ENCODE measurements at places on chromosomes 16 and 17. TPM values are rescaled to one million over a fixed set of nuclear protein-coding genes. Genes with fewer than 3 reads are reported as not detected.

DNA sequence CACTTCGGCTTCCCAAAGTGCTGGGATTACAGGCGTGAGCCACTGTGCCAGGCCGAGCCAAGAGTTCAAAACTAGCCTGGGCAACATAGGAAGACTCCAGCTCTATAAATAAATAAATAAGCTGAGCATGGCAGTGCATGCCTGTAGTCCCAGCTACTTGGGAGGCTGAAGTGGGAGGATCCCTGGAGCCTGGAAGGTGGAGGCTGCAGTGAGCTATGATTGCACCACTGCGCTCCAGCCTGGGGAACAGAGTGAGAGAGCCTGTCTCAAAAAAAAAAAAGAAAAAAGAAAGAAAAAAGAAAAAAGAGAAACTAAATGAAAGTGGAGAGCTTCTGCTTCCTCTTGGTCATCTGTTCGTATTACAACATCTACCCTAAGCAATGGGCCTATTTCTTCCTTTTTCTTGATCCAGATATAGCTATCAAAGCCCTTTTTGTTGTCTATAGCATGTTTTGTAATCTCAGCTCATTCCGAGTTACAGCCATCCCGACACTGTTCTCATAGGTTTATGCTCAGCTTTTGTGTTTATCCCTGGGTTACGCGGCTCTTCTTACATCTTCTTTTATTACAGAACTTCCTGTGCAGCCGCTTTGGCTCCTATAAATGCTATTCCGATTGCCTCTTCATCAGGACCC is 14.1 kb upstream of the MAPK3 start:
- DNase-seq, result no peak

DNA sequence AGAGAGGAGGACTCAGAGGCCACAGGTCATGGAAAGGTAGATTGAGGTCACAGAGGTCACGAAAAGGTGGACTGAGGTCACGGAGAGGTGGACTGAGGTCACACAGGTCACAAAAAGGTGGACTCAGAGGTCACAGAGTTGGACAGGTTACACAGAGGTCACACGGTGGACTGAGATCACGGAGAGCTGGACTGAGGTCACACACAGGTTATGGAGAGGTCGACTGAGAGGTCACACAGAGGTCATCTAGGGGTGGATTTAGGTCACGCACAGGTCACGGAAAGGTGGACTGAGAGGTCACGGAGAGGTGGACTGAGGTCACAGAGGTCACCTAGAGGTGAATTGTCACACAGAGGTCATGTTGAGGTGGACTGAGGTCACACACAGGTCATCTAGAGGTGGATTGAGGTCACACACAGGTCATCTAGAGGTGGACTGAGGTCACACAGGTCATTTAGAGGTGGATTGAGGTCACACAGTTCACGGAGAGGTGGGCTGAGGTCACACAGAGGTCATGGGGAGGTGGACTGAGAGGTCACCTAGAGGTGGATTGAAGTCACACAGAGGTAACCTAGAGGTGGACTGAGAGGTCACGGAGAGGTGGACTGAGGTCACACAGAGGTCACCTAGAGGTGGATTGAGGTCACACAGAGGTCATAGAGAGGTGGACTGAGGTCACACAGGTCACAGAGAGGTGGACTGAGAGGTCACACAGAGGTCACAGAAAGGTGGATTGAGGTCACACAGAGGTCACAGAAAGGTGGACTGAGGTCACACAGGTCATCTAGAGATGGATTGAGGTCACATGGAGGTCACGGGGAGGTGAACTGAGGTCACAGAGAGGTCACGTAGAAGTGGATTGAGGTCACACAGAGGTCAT is 26.7 kb upstream of the JPT2 start:
- peak; percentile 9 for DNase-seq

- DNase-seq, result no peak
These were observed 54.8 kb upstream of the SEC14L1 start for GRCh38 chr17:77085926-77086432.

DNA sequence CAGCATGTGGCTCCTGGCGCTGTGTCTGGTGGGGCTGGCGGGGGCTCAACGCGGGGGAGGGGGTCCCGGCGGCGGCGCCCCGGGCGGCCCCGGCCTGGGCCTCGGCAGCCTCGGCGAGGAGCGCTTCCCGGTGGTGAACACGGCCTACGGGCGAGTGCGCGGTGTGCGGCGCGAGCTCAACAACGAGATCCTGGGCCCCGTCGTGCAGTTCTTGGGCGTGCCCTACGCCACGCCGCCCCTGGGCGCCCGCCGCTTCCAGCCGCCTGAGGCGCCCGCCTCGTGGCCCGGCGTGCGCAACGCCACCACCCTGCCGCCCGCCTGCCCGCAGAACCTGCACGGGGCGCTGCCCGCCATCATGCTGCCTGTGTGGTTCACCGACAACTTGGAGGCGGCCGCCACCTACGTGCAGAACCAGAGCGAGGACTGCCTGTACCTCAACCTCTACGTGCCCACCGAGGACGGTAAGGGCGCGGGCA is 645 bp downstream of the NLGN2 start:
- DNase-seq, result no peak

GRCh38 chr17:4436846-4437245 is 3.1 kb downstream of the SPNS3 start:
- DNase-seq, result no peak

Gene TAT
- not detected for total RNA-seq

- no peak for DNase-seq
These were observed 40.6 kb upstream of the HOXB13 start for GRCh38 chr17:48769009-48769675.

Gene TBX4
- not detected for total RNA-seq

Gene APOH
- not detected for total RNA-seq

DNA sequence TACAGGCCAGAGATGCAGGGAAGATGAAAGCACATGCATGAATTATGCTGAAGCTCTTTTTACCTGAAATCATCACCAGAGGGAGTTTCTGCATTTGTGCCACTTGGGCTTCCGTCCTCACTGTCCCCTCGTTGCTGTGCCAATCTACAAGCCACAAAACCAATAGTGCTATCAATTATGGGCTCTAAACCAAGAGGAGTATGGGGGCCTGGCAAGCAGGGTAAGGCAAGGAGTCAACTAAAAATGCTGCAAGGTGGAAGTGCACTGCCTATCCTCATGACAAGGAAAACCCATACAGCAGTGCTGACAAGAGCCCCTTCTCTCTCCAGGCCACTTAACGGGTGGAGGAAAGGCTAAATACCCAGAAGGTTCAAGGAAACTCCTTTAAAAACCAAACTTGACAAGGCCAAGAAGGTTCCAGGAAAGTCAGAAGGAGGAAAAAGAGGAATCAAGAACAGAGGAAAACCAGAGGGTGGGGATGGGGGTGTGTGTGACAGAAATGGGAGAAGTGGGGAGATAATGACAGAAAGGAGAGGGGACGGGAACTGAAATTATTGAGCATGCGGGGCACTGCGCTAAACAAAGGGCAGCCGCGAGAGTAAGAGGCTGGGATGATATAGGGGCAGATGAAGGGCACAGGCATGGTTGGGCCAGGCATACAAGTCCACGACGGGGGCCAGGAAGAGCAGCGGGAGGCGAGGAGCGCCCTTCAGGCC is 674 bp downstream of the C17orf75 start:
- no peak for DNase-seq

Gene PRSS33
- total RNA-seq, result 0.39 TPM

GRCh38 chr16:15601212-15601879 is 41.6 kb downstream of the MARF1 start:
- DNase-seq, result no peak

- DNase-seq, result peak; percentile 64
These were observed 7.3 kb upstream of the SMIM5 start for GRCh38 chr17:75625813-75626486.

DNA sequence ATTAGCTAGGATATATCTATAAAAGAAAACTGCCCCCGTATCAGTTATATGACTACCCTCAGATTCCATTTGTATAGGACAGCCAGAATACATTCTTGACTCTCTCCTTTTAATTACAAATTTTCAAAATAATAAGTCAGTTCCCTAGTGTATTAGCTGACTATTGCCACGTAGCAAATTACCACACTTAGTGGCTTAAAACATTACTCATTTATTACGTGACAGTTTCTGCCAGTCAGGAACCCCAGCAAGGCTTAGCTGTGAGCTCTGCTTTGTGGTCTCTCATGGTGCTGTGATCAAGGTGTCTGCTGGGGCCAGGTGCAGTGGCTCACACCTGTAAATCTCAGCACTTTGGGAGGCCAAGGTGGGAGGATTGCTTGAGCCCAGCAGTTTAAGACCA is 13.9 kb upstream of the SCNN1B start:
- DNase-seq, result no peak

- peak; percentile 22 for DNase-seq
These were observed 431.2 kb downstream of the SLC39A11 start for GRCh38 chr17:72661116-72661944.

DNA sequence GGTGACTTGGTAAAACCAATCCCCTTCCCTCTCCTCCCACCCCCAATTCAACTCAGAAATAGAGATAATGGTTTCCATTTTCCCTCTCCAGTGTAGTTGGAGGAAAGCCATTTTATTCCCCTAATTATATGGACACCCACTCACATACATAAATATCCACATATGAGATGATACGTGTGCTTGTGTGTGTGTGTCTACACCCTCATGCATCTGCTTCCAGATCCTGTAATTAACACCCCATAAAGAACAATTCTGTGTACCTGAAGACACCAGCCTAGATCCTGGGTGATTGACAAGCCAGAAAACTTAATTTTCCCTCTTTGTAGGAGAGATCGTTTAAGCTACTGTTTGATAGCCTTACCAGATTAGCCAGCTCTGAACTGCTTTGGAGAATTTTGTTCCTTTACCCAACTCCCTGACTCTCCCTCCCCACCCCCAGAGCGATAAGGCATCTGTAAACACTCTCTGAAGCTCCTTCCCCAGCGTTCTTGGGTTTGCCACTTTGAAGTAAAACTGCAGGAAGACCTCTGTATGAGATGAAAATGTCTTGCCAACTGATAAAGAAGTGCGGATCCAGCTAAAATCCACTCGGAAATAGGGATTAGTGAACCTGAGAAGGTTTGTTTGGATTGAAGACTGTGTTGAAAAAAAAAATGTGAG is 175.7 kb downstream of the RGS9 start:
- DNase-seq, result no peak

- DNase-seq, result no peak
These were observed 8.8 kb downstream of the RPL19 start for GRCh38 chr17:39208893-39209292.

- no peak for DNase-seq
These were observed 158.2 kb upstream of the MAF start for GRCh38 chr16:79758615-79759346.

DNA sequence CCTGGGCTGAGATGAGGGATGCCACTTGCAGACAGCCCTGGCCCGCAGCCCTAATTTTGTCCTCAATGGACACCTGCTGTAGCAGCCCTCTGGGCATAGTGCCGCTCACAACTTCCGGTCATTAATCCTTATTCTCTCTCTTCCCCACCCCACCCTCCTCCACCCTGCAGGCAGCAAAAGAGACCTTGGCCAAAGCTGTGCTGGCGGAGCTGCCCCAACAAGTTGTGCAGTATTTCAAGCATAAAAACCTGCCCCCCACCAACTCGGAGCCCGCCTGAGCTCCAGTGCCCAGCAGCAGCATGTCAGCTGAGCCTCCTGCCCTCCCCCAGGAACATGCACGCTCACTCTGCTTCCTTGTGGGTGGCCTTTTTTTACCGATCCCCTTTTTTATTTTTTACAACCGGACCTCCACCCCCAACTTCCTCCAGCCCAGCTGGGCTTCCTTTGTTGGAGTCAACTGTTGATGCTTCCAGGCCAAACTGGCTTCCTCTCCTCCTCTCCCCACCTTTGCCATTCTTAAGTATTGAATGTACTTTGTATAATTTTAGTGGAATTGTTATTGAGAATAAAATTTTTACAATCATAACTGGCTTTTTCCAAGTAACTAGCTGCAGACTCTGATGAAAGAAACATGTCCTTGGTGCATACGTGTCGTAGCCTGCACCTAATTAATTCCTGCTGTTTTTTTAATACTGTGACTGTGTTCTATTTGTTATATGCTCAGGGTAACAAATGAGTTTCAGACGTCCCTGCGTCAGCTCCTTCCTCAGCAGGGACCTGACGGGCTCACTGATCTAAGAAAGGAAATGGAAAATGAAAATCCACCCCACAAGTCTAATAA is 38.2 kb downstream of the PSME3IP1 start:
- no peak for DNase-seq

DNA sequence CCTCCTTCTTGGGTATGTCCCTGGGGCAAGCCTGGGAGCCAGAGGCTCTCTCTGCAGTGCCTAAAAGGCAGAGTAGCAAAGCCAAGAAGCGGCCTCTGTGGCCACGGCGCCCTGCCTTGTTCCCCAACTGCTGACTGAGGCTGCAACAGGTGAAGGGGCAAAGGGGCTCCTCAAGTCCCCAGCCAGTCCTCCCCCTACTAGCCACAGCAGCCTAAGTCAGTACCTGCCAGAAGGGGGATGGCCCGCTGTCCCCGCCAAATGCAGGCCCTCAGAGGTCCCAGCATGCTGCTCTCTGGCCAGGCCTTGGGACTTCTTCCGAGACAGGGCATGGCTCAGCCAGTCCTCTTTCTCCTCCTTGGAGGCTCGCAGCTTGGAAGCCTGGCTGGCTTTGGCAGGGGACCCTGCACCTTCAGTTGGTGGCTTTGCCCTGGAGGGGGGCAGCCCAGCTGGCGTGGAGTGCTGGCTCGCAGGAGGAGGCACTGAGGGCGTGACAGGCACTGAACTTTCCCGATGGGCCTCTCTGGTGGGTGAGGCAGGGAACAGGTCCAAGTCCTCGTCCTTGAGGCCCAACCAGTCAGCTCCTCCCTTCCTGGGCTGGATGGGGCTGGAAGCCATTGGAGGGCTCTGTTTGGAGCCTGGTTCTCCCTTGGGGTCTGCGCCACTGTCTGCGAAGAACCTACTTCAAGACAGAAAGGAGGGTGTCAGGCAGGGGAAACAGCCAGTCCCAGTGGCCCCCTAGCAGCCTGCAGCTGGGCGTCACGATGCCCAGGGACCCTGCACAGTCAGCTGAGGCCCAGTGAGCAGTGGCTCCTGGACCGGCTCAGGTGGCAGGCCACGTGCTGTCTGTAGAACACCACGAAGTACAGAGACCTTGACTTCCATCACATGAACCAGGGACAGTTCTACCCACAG is 17.6 kb downstream of the FBF1 start:
- DNase-seq, result no peak

GRCh38 chr17:42904110-42904469 is 3.5 kb downstream of the G6PC1 start:
- no peak for DNase-seq

Gene HOXB4
- total RNA-seq, result 4.4 TPM

Gene IGF2BP1
- total RNA-seq, result 536 TPM

DNA sequence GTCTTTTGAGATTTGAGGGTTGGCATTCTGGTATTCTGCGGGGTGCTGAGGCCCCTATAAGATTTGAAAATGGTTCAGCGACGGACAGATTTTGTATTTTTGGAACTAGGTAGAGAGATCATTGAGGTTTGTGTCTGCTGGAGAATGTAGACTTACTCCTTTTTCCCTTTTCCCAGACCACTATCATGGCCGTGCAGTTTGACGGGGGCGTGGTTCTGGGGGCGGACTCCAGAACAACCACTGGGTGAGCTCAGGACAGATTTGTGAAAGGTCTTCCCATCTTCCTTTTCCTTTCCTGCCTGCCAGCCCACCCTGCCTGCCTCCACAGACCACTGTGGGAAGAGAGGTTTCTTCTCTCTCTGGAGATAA is 572 bp downstream of the PSMB6 start:
- peak; percentile 33 for DNase-seq

Gene BAHCC1
- total RNA-seq, result 57.4 TPM
